Stimulated activated CD8-positive, alpha-beta memory T cell treated with anti-CD3 and anti-CD28 coated beads, Interleukin-4, amount 100 ng/mL, for 1 hour (primary cell): ENCODE measurements at places on chromosomes 1 and 21.

GRCh38 chr1:21175670-21176581 lies 771 bp downstream of the EIF4G3 start:
- DNase-seq = no peak

- DNase-seq = no peak
Measured at GRCh38 chr1:181259026-181259745, 170.7 kb downstream of the IER5 start.

DNA sequence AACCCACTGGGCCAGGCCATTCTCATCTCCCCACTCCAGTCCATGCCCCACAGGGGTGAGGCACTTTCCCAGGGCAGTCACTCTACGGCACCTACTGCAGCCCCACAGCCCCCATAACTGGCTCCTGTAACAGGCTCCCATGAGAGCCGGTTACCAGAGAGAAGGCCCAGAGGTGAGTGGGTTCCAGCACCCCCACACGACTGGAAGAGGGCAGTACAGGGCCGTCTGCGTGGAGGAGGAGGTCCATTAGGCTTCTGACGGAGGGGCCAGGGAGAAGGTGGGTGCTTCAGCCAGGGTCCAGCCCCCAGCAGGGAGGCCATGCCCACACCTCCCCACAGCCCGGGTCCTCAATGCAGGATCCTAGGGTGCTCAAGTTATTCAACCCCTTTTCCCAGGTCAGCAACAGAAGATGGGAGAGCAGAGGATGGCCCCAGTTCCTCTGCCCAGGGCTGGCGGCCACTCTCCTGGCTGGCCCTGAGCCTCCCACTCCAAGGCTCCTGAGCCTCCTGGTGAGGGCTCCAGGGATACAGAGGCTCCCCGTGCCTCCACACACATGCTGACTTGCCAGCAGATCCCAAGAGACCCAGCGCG lies 1.6 kb downstream of the ACAP3 start:
- DNase-seq = no peak

GRCh38 chr1:227167276-227168101 lies 150.8 kb downstream of the CDC42BPA start:
- no peak for DNase-seq

DNA sequence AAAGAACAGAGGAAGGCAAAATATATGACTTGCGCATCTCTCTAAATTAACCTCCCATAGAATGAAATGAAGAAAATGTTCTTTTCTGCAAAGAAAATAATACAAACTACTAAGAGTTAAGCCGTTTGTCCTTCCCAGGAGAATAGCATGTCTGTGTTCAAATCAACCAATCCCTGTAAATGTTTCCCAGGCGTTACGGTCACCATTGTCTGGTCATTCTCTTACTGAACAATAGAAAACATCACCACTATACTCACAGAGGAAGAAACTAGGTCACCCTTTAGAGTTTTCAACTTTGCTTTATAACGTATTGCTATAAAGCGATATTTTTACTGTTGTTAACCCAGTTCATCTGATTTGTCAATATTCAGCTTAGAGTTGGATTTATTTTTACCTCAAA lies 34.1 kb downstream of the COL11A1 start:
- no peak for DNase-seq

GRCh38 chr1:46102769-46103476 lies 29.5 kb downstream of the PIK3R3 start:
- no peak for DNase-seq

DNA sequence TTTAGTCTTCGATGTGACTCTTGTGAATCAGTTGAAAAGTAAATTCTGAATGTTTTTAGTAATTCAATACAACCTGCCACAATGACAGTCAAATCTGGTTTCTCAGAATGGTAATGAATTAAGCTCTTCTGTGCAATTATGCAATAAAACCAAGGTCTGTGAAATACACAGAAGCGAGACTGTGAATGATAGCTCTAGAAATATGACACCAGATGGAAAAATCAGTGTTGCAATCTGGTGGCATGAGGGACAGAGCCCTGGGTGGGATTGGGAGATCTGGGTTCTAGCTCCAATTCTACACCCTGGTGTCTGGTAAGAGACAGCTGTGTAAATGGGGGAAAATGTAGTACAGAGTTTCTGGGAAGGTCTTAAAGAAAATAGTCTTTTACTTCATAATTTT lies 586.4 kb upstream of the ZRANB2 start:
- no peak for DNase-seq

DNA sequence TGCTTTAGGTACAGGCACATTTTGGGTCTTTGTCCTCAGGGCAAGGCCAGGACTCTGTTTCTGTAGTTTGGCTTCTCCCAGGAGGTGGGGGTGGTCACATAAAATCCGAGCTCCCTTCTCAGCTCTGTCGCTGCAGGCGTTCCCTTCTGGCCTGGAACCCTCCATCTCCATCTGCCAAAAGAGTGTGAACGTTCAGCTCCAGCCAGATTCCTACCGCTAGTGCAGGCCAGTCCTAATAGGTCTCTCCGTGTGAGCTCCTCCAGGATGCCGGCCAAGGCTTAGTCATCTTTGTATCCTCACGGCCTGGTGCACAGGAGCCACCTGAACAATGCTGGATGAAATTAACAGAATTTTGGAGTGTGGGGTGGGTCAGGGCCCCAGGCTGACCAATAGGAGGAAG lies 19.9 kb upstream of the KCNA10 start:
- DNase-seq = no peak

GRCh38 chr21:33036430-33037162 lies 10.9 kb downstream of the OLIG2 start:
- DNase-seq = peak; percentile 9

DNA sequence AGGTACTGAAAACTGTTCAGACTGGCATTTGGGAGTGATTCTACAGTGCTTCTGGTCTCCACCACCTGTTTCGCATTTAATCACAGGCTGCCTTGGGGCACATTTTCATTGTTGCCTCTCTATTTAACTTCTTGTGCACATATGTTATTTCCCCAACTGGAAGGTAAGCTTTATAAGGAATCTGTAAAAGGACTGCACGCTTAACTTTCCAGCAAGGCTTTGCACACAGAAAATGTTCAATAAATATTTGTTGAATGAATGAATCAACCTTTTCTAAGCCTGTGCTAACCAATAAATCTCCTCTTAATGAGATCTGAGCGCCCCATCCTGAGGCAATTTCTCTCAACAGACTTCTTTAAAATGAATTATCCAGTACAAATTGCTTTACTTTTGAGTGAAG lies 84.3 kb upstream of the ARHGAP29 start:
- DNase-seq = no peak

DNA sequence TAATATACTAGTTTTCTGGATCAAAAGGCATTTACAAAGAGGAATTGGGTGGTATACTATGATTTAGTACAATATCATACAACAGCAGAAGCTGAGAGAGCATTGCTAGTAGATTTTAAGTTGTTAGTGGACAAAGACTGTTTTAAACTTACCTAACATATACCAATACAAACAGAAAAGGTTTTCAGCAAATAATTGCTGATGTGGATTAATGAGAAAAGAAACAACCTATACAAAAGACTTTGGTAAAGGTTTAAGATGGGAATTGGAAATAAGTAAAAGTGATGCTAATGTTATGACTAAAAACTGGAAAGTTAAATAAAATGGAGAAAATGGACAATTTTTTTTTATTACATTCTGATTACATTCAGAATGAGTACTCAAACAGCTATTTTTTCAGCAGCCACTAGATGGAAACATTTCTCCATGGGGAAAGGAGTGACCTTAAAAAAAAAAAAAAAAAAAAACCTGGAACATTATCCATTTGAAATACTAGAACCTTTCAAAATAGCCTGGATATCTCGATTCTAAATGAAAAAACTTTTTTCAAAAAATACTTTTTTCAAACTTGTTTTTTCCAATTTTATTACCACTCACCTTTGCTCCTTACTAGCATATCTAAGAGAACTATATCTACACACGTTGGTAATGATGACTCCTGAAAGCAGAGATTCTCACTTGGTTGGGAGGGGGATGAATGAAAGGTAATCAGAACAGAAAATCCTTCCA lies 55.4 kb downstream of the EPRS1 start:
- DNase-seq = no peak
